AG10803 (cell line): ENCODE measurements at places on chromosomes 16 and 17.

- no peak for DNase-seq
Measured at GRCh38 chr17:35808240-35808961, 883 bp upstream of the TAF15 start.

GRCh38 chr16:76114681-76115080, 162.5 kb upstream of the CNTNAP4 start:
- no peak for DNase-seq

DNA sequence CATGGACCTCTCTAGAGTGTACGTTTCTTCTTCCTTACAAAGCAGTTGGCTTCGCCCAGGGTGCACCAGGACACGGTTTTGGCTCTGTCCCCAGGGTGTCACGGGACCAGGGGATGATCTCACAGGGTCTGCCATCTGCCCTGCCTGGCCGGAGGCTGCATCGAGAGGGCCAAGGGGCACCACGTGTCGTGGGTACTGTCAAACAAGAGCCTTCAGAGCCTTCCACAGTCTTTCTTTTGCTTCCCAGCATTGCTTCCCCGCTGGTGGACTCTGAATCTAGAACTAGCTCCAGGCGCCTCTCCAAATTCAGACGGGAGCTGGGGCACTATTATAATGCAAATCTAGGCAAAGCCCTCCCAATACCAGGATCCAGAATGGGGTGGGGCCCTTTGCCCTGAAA, 47.9 kb downstream of the MAPT start:
- DNase-seq, result peak; percentile 9

GRCh38 chr16:50124769-50125168, 28.3 kb upstream of the TENT4B start:
- no peak for DNase-seq

DNA sequence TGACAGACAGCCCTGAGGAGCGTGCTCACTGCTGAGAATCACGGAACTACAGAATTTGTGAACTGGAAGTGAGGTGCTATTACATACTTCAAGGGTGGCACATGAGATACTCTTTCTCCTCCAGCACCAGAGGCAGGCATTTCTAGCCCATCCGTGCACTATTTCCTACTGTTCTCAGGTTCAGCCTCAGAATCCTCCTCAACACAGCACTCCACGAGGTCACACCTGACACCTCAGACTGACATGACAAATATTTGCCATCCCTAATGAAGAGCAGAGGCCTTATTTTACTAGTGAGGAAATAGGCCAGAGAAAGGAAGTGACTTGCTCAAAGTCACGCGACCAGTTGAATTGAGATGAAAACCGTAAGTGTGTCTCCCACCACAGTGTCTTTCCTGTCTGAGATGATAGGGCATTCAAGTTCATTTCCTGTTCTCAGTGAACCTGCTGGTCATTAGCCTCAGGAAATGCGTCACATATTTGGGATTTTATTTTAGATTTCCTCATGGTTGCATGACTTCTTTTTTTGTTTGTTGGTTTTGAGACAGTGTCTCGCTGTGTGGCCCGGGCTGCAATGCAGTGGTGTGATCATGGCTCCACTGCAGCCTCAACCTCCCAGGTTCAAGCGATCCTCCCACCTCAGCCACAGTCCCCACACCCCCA, 23.6 kb downstream of the SEZ6 start:
- no peak for DNase-seq

DNA sequence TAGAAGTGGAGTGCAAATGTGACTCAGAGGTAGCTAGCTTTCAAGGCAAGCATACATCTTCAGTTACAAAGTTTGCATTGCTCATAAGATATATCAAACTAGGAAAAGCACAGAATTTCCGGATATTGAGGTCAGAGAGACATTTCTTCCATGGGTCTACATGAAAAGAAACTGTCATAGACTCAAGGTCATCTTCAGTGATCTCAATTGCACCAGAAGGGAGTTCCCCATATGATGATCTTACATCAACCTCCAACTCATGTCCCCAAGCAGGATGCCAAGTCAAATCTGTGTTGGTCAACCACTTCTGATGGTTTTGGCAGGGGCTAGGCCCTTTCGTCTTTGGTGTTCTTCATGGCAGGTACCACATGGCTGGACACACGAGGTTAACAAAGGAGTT, 459.9 kb upstream of the MAF start:
- no peak for DNase-seq

- DNase-seq, result no peak
Measured at GRCh38 chr16:20720251-20720650, 21.4 kb downstream of the THUMPD1 start.

DNA sequence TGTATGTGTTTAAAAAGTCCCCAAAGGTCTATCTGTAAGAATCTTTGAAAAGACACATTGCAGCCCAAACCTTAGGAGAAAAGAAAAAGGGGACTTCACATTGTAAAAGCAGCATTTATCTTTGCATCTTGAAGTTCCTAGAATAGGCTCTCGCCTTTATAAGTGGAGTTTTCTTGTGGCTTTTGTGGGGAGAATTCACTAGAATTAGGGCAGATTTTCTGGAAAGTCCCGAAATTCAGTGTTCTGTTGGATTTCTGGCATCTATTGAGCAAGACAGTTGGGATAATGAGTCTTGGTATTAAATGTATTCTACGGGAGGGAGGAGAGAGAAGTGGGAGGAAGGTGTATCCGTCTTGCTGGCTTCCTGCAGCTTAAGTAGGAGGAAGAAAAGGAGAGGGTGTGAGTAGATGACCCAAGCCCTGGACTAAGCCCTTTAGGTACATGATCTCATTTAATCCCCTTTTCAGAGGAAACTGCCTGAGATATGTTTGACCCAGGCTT, 62.6 kb downstream of the PRKCA start:
- DNase-seq, result no peak

GRCh38 chr16:11098601-11099390, 154.4 kb downstream of the CLEC16A start:
- DNase-seq, result no peak

- DNase-seq, result no peak
Measured at GRCh38 chr16:48262631-48263030, 15.3 kb upstream of the ABCC11 start.

GRCh38 chr16:9060225-9060624, 31.2 kb upstream of the HAPSTR1 start:
- no peak for DNase-seq

DNA sequence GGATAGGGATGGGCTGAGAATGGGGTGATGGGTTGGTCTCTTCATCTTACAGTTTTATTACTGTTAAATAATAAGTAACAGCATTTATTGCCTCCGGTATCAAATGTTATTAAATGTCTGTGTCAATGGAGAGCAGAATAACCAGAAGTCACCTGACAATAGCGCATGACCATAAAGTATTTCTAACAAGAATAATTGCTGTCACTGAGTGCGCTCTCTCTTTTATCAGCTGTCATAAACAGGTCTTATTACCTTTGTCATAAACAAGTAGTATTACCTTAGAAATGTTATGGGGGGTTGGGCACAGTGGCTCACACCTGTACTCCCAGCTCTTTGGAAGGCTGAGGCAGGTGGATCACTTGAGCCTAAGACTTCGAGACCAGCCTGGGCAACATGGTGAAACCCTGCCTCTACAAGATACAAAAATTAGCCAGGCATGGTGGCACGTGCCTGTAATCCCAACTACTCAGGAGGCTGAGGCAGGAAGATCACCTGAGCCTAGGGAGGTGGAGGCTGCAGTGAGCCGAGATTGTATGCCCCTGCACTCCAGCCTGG, 120.6 kb downstream of the MAP2K6 start:
- DNase-seq, result no peak

GRCh38 chr16:10579575-10579964, 828 bp downstream of the EMP2 start:
- no peak for DNase-seq

- DNase-seq, result no peak
Measured at GRCh38 chr17:74491626-74492025, 25.2 kb downstream of the CD300A start.

- no peak for DNase-seq
Measured at GRCh38 chr16:69931631-69932030, 19.5 kb upstream of the CLEC18A start.

GRCh38 chr16:81528256-81528655, 83.6 kb downstream of the CMIP start:
- DNase-seq, result no peak

- no peak for DNase-seq
Measured at GRCh38 chr17:4519361-4519788, 20.7 kb downstream of the SPNS2 start.

DNA sequence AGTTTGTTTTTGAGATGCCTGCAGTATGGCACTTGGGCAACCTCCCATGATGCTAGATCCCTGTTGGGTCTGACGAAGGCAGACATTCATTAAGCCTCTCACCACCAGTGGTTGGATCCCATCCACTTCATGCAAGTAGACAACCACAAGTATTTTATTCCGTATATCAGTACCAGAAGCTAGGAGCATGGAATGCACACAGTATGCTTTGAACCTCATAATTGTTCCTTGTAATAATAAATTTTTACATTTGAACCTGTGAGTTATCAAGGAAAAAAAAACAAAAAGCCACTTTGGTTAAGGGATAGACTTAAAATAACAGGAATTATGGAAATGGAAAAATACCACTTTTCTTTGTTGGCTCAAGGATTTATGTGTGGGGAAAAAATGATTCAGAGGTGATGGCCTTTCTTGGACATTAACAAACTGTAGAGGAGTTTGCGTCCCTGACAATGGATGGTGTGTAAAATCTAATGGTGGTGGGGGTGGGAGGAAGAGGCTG, 107.1 kb upstream of the KCNJ16 start:
- DNase-seq, result peak; percentile 100

DNA sequence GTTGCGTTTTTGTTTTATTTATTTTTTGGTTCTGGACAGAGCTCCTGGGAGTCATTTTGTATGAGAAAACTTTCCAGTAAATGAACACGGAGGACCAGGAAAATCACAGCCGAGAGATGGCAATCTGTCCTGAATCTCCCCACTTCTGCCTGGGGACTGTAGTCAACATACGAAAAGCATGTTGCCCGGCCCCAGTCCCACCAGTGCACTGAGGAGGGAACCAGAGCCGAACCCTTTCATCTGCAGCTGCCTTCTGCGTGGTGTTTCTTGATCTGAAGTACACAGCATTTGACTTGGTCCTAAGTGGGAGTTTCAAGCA, 18.9 kb downstream of the SNX11 start:
- DNase-seq, result no peak

GRCh38 chr17:41762841-41763240, 23.7 kb downstream of the JUP start:
- DNase-seq, result no peak

GRCh38 chr16:56715126-56715525, 14.8 kb upstream of the NUP93 start:
- no peak for DNase-seq

DNA sequence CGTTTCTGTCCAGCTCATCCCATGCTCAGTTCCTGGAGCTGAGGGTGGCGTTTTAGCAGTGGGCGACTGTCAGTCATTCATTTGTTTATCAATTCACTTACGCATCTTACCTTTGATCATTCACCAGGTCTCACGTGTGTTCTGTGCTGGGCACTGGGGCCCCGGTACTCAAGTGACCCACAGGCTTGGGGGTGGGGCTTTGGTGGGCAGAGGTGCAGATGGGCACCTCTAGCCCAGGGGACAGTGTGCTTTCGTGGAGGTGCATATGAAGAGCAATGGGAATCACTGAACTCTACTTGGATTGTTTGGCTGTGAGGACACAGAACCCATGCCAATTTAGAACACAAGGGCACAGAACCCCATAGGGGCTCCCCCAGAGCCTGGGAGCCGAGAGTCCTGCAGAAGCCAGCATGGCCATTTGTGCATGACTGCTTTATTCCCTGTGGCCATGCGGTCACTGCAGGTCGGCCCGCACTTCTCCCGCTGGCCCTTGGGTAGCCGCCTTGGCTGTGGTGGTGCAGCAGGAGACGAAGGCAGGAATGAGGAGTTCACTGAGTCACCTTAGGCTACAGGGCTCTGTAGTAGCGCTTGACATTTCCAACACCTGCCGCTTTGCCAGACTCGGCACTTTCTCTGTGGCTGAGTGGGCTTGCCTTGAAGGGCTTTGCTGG, 144.6 kb downstream of the SNX29 start:
- no peak for DNase-seq

- peak; percentile 83 for DNase-seq
Measured at GRCh38 chr17:30429155-30429554, 48.1 kb upstream of the GOSR1 start.

- DNase-seq, result peak; percentile 67
Measured at GRCh38 chr16:28277537-28278388, 14.6 kb upstream of the SBK1 start.

- DNase-seq, result no peak
Measured at GRCh38 chr17:21463779-21464407, 87.7 kb downstream of the KCNJ12 start.

GRCh38 chr16:19874851-19875546, 9.6 kb downstream of the GPRC5B start:
- DNase-seq, result no peak

DNA sequence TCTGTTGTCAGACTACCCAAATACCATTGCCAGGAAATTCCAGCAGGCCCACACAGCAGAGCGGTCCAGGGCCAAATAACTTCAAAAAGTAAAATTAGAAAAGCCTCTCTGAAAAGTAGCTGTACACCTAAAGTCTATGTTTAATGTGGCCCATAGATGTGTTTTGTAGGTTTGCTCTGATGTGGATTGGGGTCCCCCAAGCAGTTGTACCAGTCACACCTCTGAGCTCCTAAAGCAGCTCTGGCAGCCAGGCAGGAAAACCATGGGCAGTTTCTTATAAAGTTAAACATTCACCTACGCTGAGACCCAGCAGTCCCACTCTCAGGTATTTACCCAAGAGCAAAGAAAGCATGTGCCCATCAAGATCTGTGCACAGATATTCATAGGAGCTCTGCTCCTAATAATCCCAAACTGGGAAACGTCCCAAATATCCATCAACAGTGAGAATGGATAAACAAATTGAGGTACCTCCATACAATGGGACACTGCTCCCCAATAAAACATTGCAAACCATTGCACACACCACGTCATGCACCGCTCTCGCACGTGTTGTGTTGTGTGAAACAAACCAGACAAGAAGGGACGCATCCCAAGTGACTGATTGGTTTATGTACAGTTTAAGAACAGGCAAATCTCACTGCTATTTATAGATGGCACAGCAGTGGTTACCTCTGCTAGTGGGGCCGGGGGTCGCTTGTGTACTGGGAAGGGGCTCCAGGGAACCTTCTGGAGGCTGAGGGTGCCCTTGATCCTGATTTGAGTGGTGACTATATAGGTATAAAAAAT, 15.8 kb upstream of the PRM1 start:
- no peak for DNase-seq

- DNase-seq, result no peak
Measured at GRCh38 chr17:76388966-76389888, 4.8 kb downstream of the SPHK1 start.

- DNase-seq, result peak; percentile 36
Measured at GRCh38 chr16:30603945-30604315, 6.3 kb downstream of the ZNF689 start.

GRCh38 chr17:48815311-48815710, 1.7 kb downstream of the TTLL6 start:
- no peak for DNase-seq

GRCh38 chr17:5785867-5786509, 201.7 kb upstream of the NLRP1 start:
- peak; percentile 74 for DNase-seq

- no peak for DNase-seq
Measured at GRCh38 chr16:22938647-22939046, 124.7 kb downstream of the HS3ST2 start.
